ENCODE measurements at places on chromosomes 2 and 18.

- no peak for DNase-seq
These were observed 804.5 kb upstream of the POU3F3 start for GRCh38 chr2:104049438-104049837.

DNA sequence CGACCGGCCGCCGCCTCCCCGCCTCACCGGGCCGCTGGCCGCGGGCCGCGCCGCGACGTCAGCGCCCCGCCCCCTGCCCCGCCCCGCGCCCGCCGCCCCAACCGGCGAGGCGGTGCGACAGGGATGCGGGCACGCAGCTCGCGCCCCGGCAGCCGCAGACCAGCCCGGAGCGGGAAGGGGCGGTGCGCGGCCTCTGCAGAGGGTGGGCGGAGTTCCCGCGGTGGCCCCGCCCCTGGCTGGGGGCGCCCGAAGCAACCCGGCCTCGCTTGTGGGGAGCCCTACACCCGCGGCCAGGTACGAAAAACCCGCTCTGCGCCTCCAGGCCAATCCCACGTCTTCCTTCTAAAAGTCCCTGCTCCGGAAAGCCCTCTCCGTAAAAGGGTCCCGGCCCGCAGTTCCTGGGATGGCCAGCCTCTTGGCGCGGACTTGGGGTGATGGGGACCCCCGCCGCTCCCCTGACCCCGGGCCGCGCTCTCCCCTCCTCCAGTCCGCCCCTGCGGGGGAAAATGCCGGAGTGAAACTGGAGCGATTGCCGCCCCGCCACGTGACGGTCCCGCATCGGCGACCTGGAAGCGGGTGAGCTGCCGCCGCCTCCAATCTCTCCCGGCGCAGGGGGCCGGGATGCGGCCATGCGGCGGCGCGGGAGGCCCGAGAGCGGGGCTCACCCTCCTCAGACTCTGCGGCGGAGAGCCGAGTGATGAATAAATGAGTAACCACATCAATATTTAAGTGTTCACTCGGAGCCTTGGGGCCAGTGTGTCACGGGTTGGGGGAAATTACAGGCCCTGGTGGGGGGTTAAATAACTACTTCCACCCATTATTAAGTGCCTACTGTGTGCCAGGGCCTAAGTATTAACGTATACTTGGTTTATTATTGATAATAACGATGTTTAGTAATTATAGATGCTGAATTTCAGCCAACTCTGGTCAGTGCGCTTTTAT, at the start of gene RAB11FIP5:
TSS of gene RAB11FIP5 (minus strand) at position 36 of the 942 bp plus-strand sequence. CDS start 171 bp downstream, outside the sequence.
- peak; percentile 76 for DNase-seq

GRCh38 chr2:143901185-143901842, 618.6 kb downstream of the ZEB2 start:
- no peak for DNase-seq

DNA sequence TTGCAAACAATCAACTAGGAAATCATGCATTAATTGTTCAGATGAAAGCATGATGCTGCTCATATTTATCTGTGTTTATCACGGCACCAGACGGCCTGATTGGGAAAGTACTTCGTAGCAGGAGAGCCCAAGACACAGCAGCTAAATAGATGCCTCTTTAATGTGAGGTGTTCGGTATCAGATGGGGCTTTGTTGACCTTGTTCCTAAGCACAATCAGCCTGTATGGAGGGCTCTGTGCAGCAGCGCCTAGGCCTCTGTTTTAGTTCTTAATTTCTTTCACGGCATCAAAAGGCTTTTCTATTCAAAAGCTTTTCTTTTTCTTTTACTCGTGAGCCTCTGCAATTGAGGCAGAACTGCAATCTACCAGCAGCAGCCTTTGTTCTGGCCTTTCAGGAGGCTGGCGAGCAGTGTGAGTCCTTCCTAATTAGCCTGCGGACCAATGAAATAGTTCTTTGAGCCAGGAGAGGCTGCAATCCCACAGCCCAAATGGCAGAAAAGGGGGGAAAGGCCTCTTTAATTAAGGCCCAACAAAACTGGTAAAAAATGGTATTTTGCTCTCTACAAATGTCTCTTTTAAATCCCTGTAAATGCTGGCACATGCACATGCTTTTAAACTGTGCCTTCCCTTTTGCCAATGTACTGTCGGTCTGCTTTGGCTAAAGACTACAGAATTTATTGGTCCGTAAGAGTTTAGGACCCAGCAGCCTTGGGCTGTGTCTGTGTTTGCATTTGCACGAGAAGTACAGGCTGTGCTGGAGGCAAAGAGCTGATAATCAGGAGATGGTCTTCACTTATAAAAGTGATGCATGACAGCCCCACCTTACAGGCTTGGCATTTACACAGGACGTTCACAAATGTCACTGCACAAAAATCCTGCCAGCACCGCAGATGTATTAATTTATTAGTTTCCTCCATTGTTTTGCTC, 159.6 kb downstream of the RND3 start:
- no peak for DNase-seq

DNA sequence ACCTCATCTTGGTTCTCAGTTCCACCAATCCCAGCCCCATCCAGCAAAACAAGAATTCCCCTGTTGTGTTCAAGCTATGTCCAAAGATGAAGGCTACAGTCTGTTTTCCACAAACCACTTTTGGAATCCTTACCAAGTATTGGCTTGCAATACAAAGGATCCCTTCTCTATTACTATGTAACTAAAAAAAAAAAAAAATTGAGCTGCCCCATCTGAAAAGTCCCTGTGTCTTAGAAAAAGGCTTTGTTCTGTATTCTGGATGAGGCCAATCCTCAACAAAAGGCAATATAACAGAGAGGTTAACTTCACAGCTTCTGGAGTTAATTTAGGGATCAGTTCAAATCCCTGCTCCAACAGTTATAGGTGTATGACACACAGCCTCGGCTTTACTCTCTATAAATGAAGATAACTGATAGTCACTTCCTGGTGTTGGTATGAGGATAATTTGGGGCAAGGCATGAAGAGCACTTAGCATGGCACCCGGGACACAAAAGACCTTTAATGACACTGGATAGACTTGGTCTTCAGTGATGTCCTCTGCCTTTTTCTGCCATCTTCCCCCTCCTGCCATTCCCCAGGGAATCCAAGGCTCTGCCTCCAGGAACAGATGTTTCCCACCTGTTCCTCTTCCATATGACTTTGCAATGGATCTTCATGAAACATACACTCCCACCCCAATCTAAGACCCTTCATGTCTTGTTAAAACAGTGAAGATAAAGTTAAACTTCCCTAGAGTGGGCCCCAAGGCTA, 61.2 kb upstream of the ATL2 start:
- DNase-seq, result no peak

DNA sequence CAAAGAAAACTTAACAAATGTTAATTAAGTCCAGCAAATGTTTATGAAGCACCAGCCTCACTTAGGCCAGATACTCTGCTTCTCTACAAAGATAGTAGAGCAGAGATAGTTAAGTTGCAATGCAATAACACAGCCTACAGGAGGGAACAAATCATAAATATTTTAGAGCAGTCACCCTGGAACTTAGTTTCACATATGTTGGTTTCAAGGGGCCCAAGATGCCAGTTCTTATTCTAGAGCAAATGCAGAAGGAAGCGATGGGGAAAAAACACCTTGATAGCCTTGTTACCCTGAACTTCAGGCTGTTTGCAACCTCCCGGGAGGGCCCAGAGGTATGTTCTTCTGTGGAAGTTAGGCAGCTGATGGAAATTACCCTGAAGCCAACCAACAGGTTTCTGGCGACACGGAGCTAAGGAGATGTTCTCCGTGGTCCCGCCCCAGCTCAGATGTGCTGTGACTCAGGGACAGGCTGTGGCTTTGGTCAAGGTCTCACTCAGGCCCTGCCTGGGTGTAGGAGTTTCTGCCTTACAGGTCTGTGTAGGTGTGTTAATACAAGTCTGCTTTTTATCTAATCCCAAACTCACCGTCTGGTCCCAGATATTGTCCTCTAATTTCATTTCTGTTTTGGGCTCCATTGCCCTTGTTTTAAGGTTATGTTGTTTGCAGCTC, 3.8 kb downstream of the CTIF start:
- no peak for DNase-seq

DNA sequence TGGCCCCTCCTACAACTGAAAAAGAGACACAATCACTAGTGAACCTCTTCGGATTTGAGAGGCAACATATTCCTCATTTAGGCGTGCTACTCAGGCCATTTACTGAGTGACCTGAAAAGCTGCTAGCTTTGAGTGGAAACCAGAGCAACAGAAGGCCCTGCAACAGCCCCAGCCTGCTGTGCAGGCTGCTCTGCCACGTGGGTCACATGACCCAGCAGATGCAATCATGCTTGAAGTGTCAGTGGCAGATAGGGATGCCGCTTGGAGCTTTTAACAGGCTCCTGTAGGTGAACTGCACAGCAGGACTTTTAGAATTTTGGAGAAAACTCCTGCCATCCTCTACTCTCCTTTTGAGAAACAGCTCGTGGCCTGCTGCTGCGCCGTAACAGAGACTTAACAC, 578.6 kb upstream of the RAB6C start:
- DNase-seq, result no peak

GRCh38 chr2:173511942-173512341, 157.3 kb downstream of the CDCA7 start:
- DNase-seq, result no peak

GRCh38 chr2:177754492-177754873, 318.1 kb downstream of the PDE11A start:
- DNase-seq, result no peak

DNA sequence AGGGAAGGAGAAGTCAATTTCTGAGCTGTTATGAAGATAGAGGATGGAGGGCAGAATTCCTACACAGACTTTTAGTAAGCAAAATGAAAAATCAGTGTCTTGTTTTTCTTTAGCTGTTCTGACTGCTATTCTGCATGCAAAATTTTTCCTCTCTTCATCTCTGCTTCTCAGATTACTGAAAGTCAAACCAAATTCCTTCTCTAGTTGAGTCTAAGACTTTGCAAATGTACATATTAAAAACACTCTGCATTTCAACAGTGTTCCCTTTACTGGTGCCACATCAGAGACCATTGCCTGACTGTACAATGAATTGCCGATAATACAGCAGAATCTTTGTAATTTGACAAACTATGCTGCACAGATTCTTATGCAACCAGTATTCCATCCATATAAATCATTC, 198.8 kb downstream of the EXOC6B start:
- DNase-seq, result no peak

DNA sequence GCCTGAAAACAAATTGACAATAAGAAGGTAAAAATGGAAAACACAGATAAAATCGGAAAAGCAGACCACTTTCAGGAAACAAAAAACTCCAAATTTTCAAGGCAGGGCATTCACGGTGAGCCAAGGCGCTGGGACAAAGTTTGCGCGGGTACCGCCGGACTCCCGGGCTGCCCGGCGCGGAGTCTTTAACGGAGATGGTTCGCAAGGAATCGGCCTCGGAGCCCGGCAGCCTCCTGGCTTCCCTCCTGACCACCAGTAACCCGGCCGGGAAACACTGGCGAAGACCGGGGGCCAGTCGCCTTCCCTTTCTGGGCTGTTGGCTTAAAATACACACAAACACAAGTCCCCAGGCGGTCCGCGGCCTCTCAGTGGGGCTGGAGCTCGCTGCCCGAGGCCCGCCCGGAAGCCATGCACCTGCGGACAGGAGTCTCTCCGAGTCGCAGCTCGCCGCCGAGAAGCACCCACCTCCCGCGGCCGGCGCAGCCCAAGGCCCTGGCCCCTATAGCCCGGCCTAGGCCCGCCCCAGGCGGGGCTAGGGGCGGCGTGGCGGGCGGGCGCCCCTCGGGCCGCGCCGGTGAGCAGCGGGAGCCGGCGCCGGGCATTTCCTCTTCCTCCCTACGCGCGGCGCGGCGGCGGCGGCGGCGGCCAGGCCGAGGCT, 622 bp upstream of the KCMF1 start:
- peak; percentile 41 for DNase-seq

DNA sequence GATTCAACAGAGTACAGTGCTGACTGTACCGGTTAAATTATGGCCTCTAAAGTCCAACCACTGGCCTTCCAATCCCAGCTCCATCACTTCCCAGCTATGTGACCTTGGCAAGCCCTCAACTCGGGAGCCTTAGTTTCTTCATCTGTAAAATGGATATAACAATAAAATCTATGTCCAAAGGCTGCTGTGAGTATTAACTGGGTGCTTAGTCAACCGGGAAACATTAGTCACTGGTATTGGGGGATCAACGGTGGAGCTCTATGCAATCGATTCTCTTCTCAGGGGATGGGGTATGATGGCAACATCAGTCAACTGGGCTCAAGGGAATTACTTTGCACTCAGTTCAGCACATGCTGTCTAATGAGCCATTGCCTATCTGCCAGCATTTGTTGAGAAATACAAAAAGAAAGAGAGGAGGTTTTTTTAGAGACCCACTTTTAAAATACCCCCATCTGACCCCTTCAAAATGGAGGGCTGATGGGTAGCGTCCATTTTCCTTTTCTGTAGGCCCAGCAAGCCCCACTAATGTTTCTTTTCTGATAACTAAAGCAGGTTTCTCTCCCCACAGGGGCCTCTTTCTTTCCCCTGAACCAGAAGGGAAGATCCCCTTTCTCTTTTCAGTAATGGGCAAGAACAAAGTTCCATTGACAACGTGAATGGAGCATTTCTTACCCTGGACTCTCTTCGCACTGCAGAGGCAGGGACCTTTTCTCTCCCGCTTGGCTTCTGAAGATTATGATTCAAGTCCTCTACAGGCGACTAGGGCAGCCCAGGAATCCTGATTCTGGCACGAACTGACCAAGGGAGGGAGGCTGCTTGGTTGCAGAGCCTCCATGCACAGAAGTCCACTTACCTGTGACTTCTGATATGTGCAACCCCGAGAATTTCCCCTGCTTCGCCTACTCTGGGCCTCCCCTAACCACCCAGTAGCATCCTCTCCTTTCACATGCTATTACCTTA, 8.7 kb upstream of the AGFG1 start:
- no peak for DNase-seq

GRCh38 chr2:104444392-104444791, 409.5 kb upstream of the POU3F3 start:
- no peak for DNase-seq

DNA sequence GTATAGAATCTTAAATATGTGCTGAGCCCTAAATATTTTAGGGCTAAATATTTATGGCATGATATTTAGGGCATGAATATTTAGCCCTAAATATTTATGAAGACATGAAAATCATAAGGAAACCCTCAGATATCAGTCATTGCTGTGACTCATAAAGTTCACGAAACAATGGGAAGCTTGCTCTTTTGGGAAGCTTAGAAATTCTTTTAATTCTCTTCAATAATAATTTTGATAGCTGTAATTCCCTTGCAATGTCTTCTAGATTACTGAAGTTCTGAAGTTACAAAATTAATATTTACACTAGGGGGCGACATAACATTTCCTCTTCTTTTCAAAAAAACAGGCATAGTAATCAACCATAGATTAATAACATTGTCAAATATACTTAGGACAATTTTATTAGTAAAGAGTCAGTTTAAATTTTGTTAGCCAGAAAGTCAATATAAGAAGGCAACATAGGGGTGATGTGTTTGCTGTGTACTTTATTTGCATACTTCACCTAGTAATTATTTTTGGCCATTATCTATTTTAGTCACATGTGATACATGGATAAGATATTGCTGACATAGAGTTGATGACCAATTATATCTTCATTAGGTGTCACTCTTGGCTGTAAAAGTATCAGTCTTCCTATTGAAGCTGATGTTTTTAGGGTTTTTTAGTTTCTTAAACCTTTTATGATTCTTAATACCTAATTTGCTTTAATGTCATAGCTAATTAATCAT, 13.2 kb downstream of the ZNF804A start:
- DNase-seq, result no peak

- DNase-seq, result no peak
These were observed 84.1 kb upstream of the MGAT5 start for GRCh38 chr2:134169788-134170187.
